ENCODE measurements at places on chromosomes 13 and 19.

GRCh38 chr19:27676877-27677276 lies 1536.1 kb downstream of the UQCRFS1 start:
- no peak for DNase-seq

DNA sequence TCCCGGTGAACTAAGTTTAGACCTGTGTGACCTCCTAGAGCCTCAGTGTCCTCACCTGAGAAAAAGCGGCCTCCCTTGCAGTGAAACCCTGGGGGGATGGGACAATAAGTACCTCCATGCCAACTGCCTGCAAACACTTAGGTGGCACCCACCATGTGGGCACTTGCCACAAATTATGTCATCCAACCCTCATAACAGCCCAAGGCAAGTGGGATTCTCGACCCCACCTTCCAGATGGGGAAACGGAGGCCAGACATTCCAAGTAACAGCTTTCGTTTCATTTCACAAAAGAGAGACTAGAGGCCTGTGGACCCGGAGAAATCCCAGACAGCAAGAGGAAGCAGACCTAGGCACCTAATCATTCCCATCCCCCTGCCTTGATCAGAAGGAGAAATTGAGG lies 6.9 kb downstream of the REX1BD start:
- no peak for DNase-seq

DNA sequence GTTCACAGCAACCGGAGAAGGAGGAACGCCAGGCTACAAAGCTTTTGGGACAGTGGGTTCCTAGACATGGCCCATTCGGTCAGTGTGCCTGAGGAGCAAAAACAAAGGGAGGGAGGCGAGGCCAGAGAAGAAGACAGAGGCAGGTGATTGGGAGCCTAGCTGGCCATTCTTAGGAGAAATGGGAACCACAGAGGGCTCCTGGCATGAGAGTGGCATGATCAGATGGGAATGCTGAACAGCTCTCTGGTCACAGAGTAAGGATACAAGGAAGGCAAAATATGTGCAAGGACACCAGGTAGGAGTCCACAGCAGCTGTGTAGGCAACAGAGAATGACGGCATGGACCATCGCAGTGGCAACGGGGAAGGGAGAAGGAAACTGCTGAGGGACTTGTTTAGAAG lies 82.4 kb downstream of the EFNB2 start:
- DNase-seq, result no peak

DNA sequence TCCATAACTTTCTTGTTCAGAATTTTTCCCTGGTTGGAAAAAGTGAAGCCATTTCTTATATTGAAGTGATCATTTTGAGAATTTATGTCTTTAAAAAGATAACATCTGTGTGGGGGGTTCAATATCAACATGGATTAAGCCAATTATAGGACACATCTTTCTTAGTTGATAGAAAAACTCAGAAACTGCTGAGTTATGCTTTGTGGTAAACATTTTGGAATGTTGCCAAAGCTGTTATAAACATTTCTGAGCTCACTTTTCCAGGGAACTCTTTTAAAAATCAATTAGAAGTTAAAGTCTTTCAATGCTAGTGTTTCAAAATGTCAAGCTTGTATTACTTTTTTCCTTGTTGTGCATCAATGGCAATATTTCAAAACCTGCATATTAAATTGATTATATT lies 248.8 kb downstream of the DACH1 start:
- DNase-seq, result no peak

- DNase-seq, result no peak
Measured at GRCh38 chr13:21436582-21436981, 22.5 kb downstream of the ZDHHC20 start.

DNA sequence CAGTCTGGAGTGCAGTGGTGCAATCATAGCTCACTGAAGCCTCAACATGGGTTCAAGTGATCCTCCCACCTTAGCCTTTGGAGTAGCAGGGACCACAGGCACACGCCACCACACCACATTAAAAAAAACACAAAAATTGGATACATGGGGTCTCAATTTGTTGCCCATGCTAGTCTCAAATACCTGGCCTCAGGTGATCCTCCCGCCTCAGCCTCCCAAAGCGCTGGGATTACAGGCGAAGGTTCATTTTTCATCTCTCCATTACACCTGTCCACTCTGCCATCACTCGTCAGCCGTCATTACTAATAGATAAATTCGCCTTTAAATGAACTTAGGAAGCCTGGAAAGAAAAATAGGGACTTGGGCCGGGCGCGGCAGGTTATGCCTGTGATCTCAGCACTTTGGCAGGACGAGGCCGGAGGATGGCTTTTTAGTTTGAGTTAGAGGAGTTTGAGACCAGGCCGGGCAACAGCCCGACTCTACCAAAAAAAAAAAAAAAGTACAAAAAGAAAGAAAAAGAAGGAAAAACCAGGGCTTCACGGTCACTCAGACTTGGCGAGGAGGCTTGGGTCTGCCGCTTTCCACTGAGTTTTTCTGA lies 685 bp upstream of the SUPT5H start:
- DNase-seq, result no peak

DNA sequence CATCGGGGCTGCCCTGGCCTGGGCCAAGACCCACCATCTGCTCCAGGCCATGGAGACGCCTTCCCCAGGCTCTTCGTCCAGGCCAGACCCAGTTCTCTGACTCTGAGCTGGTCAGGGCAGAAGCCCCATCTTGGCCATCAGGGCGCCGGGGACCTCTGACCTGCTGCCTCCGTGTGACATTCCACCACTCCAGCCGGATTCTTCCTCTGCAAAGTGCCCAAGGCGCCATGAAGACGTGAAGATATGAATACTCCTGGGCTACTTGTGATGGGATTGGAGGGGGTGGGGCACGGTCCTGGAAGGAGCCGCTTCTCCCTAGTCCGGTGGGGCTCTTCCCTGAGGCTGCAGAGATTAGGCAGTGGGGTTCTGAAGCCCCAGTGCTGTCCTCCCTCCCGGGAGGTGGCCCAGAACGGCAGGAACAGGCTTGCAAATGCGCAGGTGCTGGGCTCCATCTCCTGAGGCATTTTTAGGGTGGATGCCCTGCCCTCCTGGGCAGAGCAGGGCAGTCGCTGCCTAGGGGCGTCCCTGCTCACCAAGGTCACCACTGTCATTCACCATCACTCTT lies 26.0 kb upstream of the SLC7A10 start:
- no peak for DNase-seq

GRCh38 chr19:768424-768823 lies 17.5 kb downstream of the MISP start:
- DNase-seq, result no peak

GRCh38 chr13:21511849-21512248 lies 52.7 kb upstream of the ZDHHC20 start:
- no peak for DNase-seq

DNA sequence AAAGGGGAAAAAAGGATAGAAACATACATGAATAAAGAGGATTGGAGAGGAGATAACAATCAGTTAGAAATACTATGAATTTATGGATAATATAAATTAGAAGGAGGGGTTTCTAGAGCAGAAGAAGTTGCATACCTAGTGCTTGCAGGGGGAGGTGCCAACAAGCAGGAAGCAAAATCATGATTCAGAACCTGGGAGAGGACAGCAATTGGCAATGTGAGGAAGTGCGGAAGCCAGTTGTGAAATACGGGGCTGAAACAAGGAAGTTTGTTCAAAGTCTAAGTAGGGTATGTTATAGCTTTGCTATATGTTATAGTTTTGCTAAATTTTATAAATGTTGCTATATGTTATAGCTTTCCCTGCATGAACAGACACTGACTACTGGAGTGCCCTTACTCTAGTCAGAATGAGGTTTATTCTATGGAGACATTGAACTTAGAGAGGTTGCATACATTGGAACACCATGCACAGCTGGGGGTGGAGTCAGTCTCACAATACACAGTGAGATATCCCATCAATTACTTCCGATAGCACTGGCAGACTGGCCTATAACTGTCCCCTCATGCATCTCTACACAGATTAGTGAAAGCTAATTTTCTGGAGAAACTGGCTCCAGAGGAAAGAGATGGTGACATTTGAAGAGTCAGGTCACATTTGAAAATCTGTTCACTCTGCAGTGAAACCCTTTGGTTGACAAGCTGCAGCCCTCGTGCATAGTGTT lies 92.1 kb downstream of the GPC6 start:
- DNase-seq, result no peak

- DNase-seq, result no peak
Measured at GRCh38 chr19:7743425-7743841, 3.9 kb downstream of the CD209 start.

DNA sequence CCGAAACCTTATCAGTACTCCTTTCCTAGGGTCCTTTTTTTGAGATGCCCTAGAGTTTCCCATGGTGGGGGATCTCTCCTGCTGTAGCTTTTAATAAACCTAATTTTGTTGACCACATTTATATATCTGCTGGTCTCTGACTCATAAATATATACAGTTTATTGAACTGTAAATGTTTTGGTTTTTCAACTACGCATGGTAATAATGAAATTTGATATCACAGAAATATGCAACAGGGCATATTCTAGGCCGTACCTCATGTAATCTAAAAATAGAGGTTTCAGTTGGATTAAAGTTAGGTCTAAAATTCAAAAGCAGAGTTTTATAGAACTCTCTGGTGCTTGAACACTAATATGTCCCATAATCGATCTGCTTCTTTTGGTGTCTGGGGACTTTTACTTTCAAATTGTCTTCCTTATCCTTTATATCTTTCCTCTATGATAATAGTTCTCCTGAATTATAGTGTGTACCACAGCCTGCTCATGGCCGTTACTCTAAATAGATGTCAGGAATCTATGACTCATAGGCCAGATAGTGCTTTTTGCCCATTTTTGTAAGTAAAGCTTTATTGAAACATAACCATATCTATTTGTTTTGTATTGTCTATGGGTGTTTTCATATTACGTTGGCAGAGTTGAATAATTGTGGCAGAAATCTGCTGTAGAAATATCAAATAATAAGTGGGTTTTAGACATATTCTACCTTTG lies 324.8 kb upstream of the PCDH9 start:
- DNase-seq, result no peak

DNA sequence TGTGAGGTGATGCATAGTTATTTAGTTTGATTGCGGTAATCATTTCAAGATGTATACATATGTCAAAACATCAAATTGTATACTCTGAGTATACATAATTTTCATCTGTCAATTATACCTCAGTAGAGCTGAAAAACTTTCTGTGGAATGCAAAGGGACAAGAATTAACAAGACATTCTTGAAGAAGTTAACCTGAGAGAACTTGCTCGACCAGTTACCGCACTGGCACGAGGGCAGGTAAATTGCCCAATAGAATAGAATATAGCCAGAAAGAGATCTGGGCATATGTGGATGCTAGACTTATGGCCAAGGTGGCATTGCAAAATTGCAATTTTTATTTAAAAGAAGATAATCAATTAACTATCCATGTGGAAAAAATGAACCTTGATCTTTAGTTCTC lies 42.3 kb upstream of the GJB6 start:
- no peak for DNase-seq

- no peak for DNase-seq
Measured at GRCh38 chr19:19132912-19133311, 5.4 kb downstream of the TMEM161A start.

GRCh38 chr19:2167896-2168618 lies 4.3 kb downstream of the DOT1L start:
- DNase-seq, result no peak

DNA sequence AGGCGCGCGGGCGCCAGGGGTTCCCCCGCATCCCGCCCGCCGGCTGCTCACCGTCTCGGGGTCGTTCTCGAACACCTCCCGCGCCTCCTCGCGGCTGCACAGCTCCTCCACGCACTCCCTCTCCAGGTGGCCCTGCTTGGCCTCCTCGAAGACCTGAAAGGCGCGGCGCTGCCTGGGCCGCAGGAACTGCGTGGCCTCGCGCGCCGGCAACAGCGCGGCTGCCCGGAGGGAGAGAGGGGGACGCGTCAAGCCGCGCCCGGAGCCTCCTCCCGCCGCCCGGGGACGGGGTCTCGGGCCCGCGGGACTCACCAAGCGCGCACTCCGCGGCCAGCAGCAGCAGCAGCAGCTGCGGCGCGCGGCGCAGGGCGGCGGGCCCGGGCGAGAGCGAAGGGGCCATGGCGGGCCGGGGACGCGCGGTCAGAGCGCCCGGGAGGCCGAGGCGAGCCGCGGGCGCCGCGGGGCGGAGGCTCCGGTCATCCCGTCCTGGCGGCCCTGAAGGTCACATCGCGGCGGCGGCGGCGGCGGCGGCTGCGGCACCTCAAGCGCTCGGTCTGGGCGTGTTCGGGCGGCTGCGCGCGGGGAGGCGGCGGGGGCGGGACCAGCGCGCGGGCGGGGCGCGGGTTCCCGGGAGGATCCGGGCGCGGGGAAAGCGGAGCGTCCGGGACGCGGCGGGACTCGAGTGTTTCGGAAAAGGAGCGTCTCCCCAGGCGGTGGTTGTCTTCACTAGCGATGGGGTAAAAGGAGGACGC lies at the start of gene GAS6:
GAS6 (minus strand) TSS at position 553 of the 749 bp plus-strand sequence; CDS start at position 397, 156 bp downstream.
- DNase-seq, result no peak

DNA sequence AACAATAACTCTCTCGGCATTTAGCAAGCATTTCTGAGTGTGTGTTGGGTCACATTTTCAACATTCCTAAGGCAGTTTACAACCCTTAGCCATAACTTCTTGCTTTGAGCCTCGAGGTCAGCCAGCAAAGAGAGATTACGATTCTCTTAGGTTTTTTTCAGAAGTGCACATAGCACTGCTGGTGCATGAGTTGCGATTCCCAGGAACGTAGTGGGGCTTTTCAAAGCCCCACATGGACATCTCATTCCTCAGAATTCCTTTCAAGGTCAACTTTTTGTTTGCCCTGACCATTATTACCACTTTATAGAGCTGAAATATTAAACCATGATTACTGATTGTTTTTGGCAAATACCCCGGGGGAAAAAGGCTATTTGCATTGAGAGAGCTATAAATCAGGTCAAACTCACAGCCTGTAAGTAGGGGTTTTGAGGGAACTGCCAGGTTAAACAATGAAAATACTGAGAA lies 705.3 kb downstream of the GPC5 start:
- DNase-seq, result no peak

DNA sequence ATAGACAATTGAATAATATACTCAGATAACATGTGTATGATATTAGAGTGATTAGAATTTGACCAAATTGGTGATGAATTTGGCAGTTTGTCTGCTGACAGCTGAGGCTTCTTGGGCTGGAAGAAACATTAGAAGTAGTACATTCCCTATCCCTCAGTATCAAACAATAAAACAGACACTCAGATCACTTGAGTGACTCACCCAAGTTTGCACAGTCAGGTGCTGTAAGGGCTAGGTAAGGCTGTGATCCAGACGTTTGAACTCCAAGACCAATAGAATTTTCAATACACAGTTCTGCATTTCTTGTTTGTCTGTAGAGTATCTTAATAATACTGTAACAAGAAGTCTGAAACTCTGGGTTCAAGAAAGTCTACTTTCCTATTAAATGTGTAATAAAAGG lies 223.5 kb downstream of the POSTN start:
- DNase-seq, result no peak
